ENCODE measurements at places on chromosomes 7 and 10.

- DNase-seq = no peak
These were observed 2.9 kb downstream of the PRXL2A start for GRCh38 chr10:80411267-80411668.

- no peak for DNase-seq
These were observed 45.3 kb downstream of the ZNRF2 start for GRCh38 chr7:30329716-30330115.

- no peak for DNase-seq
These were observed 23.7 kb upstream of the CAMK2B start for GRCh38 chr7:44348851-44349781.

DNA sequence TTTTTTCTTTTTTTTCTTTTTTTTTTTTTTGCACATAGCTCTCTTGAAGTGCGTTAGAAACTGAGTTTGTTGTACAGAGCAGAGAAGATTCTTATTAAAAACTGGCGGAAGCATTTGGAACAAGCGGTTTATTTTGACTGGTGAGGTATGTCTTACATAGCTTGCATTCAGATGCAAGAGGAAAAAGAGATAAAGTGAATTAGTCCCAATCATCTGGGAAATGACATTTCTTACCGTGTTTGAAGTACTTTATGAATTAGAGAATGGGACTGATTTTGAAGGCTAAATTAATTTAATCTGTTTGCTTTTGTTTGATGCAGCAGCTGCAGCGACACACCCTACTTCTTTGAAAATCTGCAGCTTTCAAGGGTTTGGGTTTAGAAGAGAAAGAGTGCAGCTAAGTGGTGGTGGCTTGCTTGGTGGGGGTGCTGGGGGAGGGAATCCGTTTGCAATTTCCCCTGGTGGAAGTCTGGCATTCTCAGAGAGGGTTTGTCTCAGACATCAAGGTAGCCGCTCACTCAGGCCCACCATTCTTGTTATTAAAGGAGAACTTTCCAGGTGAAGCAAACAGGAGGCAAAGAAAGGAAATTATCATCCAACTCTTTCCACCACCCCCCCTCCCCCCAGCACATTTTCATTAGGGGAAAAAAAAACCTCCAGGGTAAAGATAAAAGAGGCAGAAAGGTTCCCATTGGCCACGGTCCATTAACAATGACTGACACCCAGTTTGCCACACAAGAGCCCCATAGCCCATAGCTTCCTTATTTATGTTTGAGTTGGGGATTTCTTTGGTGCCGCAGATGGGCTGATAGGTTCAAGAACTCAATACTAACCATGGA lies 231.7 kb downstream of the SKIDA1 start:
- DNase-seq = no peak

DNA sequence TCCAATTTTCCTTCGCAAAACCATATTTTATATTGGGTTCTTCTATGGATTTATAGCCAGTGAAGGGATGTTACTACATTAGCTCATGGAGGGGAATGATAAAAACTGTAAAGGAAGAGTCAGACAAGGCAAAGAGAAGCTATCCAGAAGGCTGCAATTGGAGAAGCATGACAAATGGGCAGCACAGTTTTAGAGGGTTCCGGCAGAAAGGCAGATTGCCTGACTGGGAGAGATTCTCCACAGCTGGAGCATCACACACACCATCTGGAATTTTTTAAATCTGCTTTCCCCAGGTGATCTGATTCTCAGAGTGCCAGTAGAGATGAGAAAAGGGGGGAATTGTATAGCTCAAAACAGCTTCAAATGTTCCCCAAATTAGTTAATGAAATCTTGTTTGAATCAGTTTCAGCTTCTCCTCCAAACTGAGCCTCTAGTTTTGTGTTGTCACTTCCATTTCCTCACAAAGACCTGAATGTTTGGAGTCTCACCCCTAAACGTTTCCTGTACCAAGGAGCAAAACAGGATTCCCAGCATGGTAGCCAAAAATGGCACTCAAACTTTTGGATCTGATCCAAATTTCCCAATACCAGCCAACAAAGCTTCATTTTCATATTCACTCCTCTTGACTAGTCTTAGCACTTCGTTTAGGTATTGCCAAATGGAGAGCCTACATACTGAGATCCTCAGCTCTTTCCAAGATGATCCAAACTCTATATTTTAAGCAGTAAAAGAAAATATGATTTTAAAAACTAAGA lies 177.5 kb downstream of the HPSE2 start:
- DNase-seq = no peak

DNA sequence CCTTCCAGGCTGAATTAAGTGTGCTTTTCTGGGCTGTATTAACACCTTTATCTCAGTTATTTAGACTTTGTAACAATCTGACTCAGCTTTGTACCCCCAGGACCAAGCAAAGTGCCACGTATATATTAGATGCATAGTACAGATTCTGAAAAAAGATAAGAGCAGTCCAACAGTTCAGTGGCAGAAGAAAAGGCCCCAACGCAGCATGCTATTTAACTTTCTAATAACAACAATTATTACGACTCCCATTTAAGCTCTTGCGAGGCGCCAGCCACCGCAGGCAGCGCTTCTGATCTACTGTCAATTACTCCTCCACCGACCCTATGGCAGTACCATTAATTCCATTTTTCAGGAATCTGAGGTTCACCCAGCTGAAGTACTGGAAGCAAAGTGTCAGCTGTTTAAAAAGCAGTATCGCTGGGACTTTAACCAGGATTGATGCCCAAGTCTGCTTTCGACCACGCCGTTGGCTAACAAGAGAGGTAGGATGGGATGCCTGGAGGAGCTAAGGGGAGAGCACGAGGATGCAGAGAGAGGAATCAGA lies 638 bp downstream of the LIPA start:
- DNase-seq = no peak

DNA sequence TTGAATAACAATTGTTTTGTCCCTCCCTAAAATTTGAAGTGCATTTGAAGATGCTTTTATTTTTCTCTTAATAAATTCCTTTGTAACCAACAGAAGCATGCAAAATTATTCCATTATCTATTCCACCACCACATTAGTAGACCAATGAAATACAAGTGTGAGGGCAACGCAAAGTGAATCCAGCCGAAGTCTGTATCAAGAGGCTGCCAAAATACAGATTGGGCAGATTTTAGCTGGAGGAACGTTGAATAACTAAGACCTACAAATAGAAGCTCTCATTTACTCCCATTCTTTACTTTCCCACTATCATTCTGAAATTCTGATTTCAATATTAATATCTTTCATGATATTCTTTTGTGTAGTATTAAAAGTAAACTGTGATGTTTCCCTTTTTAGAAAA lies 233.7 kb downstream of the BMPER start:
- no peak for DNase-seq

DNA sequence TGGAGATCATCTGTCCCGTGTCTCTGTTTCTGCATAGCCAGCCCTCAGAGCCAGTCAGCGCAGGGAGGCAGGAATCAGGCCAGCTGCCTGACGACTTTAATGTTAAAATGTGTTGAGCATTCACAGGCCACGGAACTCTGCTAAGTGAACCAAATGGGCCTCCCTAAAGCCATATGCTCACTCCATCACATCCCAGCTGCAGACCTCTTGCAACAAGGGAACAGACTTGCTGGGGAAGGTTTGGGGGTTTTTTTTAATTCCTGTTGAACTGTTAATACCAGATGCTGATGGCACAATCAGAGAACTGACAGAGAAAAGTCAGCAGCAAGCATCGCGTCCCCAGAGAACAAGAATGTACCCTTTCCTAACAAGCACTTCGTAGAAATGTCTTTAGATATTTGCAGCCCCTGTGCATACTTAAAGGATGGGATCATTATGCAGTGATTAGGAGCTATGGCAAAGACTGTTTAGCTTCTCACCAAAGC lies 900.4 kb upstream of the AUTS2 start:
- no peak for DNase-seq

GRCh38 chr7:37284805-37285231 lies 163.8 kb downstream of the ELMO1 start:
- DNase-seq = no peak

DNA sequence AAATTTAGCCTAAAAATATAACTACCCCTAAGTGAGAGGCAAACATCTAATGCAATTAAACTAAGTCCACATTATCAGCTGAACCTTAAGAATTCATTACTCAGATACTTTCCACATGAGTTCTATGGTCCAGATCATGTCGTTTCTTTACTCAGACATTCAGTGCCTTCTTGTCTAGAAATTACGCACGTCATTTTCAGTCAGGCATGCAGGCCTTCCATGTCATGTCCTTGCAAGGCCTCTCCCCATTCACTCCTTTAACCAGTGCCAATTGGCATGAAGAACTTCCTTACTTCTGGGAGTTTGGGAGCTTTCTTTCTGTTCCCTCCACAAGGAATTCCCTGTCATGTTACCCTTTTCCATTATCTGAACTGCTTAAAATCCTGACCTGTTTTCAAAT lies 118.8 kb downstream of the NRP1 start:
- DNase-seq = no peak

DNA sequence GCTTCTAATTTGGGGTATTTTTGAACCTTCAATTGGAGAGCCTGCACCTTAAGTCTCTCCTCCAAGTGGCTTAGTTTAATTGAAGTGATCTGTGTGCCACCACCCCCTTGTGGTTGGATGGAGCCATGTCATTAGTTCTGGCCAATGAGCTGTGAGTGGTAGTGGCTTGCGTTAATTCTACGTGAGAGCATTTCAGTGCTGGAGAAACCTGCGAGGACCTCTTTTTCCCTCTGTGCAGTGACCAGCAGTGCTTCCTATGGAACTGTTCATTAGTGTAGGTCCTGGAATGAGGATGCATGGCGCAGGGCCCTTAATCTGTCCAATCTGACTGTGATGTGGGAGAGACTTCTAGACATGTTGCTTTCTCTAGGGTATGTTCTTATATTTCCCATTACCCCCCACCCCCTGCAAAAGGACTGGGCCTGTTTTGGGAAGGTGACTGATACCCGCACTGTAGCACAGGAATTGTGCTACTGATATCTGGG lies 3.8 kb downstream of the HILPDA start:
- no peak for DNase-seq

DNA sequence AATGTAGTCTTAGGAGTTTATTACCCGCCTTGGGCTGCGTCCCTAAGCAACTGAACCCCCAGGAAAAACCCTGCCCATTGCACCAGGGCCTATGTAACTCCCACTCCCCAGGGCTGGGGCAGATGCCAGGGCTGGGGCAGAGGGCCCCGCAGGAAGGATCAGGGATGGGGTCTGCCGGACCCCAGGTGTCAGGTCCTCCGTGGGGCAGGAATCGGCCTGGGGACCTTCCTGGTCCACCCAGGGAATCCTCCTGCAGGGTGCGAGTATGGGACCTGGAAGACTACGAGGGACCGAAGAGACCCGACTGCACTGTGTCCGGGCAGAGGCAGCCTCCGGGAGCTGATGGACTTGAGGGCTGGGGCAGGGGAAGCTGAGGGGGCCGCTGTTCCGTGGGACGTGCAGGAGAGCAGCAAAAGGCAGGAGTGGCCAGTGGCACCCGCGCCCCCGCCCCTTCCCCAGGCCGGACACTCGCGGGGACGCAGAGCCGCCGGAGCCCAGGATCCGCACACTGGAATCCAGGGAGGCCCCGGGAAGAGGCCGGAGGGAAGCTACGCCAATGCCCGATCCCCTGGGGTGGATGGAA lies 2.5 kb upstream of the ATP5MF start:
- DNase-seq = no peak
